ENCODE measurements at places on chromosomes 12 and 14. TPM values are rescaled to one million over a fixed set of nuclear protein-coding genes. Genes with fewer than 3 reads are reported as not detected.

Gene LTBP2
- total RNA-seq, result 5.8 TPM

Gene ZFP36L1
- 60.6 TPM for total RNA-seq

Gene TPPP2
- not detected for total RNA-seq

Gene ACTR10
- total RNA-seq, result 23.7 TPM

Gene TAS2R8
- total RNA-seq, result not detected

Gene KCNJ8
- total RNA-seq, result 0.27 TPM

Gene WSCD2
- total RNA-seq, result not detected

Gene NEUROD4
- not detected for total RNA-seq

Gene SDR9C7
- total RNA-seq, result not detected

Gene PTHLH
- 21.7 TPM for total RNA-seq

Gene PTPRR
- 4.1 TPM for total RNA-seq

Gene BHLHE41
- total RNA-seq, result 1.6 TPM

Gene NXPH4
- 5.1 TPM for total RNA-seq

Gene CD27
- not detected for total RNA-seq

Gene GPD1
- 0.53 TPM for total RNA-seq

Gene CDH24
- 7.8 TPM for total RNA-seq

Gene GDF3
- total RNA-seq, result not detected

Gene GPR135
- total RNA-seq, result 3.2 TPM

Gene NINJ2
- total RNA-seq, result 0.72 TPM

Gene FIGNL2
- not detected for total RNA-seq

Gene TDRD9
- not detected for total RNA-seq

Gene PPP2R5E
- 7.2 TPM for total RNA-seq

Gene P2RX7
- 0.75 TPM for total RNA-seq

Gene NFYB
- total RNA-seq, result 26.1 TPM

Gene RPGRIP1
- total RNA-seq, result not detected

Gene PSME1
- total RNA-seq, result 156 TPM

Gene PPP4R4
- 9.5 TPM for total RNA-seq

Gene NFE2
- 2.5 TPM for total RNA-seq

Gene B3GNT4
- 0.37 TPM for total RNA-seq

Gene KCNC2
- not detected for total RNA-seq

Gene CRIP1
- 1.7 TPM for total RNA-seq

Gene GPRC5D
- total RNA-seq, result not detected

Gene BCL2L14
- total RNA-seq, result not detected

Gene HSPB8
- total RNA-seq, result 2.9 TPM

Gene NT5DC3
- 16.4 TPM for total RNA-seq

Gene CAPRIN2
- total RNA-seq, result 19.5 TPM

Gene SCNN1A
- total RNA-seq, result 1.0 TPM

Gene SPTLC2
- total RNA-seq, result 17.9 TPM

Gene TCL1B
- not detected for total RNA-seq

Gene CPNE6
- total RNA-seq, result not detected

Gene HCAR3
- not detected for total RNA-seq

Gene EMP1
- total RNA-seq, result 88.6 TPM

Gene INTS13
- 51.8 TPM for total RNA-seq

Gene PLCZ1
- total RNA-seq, result 0.05 TPM

Gene GAS2L3
- total RNA-seq, result 22.0 TPM

Gene ERBB3
- 156 TPM for total RNA-seq

Gene TARBP2
- total RNA-seq, result 68.1 TPM

Gene KRT86
- 3.0 TPM for total RNA-seq

Gene OTUB2
- 1.4 TPM for total RNA-seq

Gene ARHGAP9
- 2.2 TPM for total RNA-seq

All from A375 (cell line).